ENCODE measurements at places on chromosomes 12 and 14. TPM values are rescaled to one million over a fixed set of nuclear protein-coding genes. Genes with fewer than 3 reads are reported as not detected.

Gene TGM1
- 1.6 TPM for polyA plus RNA-seq

- no peak for DNase-seq
Measured at GRCh38 chr12:87982208-87982607, 47.0 kb downstream of the C12orf50 start.

DNA sequence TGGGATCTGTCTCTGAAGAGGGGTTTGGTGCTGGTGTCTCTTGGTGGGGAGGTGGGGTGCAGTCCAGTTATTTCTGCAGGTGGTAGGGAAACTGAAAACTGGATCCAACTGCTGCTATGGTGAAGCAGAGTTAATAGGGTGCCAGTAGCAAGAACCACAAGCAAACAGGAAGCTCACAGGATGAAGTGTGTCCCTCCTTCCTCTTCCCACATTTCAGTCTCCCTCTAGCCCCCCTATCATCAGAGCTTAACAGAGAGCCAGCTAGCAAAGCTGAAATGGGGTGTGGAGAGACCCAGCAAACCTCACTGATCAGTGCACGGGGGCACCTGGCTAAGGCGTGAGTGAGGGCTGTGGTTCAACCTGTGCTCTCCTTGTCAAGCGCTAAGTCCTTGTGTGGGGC, 69.1 kb upstream of the C12orf71 start:
- no peak for DNase-seq

- DNase-seq = no peak
Measured at GRCh38 chr14:103172921-103173320, 49.7 kb downstream of the TNFAIP2 start.

GRCh38 chr12:78531831-78532458, 332.6 kb upstream of the SYT1 start:
- no peak for DNase-seq

Data from renal cortex interstitium (tissue), 15 donors.